ENCODE measurements at places on chromosomes 2 and 18.

- DNase-seq = peak; percentile 38
Measured at GRCh38 chr2:199488772-199489400, 31.1 kb upstream of the SATB2 start.

GRCh38 chr2:11100976-11101375 lies 54.3 kb upstream of the SLC66A3 start:
- DNase-seq = no peak

- no peak for DNase-seq
Measured at GRCh38 chr2:154455166-154455565, 243.3 kb upstream of the KCNJ3 start.

DNA sequence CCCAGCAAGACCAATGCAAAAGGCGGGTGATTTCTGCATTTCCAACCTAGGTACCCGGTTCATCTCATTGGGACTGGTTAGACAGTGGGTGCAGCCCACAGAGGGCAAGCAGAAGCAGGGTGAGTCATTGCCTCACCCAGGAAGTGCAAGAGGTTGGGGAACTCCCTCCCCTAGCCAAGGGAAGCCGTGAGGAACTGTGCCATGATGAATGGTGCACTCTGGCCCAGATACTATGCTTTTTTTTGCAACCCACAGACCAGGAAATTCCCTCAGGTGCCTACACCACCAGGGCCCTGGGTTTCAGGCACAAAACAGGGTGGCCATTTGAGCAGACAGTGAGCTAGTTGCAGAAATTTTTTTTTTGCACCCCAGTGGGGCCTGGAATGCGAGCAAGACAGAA lies 662.6 kb upstream of the ACVR2A start:
- peak; percentile 68 for DNase-seq

DNA sequence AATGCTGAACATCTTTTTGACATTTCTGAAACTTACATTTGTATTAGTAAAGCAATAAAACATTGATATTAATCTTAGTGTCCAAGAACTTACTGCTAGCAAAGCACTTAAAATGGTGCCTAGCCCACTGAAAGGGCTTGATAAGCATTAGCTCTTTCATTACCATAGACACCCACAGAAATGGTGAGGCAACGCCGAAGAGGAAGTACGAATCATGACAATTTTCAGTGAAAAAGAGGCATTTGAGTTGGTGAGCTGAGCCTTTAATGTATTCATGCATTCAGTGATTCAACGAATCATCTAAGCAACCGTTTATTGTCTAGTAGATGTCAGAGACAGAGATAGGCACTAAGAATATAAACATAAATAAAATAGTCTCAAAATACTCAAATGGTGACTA lies 101.1 kb downstream of the PIGN start:
- DNase-seq = no peak

DNA sequence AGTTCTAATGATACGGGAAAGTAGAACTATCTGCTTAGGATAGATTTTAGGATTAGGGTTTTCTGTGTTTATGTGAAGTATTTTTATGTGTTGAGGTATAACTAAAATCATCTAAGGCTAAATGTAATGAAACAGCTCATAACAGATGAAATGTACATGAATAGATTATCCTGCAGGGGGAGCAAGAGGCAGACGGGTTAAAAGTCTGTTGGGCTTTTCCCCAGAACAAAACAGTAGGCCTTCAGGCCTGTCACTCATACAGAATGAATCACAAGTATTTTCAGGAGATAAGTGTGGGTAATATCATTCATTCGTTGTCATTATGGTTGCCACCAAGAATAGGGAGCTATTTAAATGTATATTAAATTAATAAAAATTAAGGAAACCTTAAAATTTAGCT lies 107.9 kb upstream of the IL1R2 start:
- peak; percentile 46 for DNase-seq

DNA sequence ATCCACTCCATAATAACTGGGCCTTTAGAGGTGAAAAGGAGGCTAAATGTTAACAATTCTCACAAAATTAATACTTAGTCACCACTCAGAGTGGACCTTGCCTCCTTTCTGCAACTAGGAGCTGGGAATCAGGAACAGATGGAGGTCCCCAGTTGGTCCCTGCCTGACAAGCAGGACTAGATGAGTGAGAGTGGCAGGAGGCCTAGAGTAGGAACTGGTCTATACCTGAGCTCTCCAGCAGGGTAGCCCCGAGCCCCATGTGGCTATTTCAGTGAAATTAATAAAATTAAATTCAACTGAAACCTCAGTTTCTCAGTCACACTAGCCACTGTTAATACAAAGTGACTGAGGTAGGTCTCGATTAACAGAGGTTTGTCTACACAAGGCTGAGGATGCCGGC lies 150.5 kb downstream of the MYO5B start:
- DNase-seq = no peak

GRCh38 chr2:60495041-60495625 lies 58.3 kb downstream of the BCL11A start:
- no peak for DNase-seq

GRCh38 chr2:169452080-169452479 lies 27.2 kb upstream of the BBS5 start:
- DNase-seq = peak; percentile 6

DNA sequence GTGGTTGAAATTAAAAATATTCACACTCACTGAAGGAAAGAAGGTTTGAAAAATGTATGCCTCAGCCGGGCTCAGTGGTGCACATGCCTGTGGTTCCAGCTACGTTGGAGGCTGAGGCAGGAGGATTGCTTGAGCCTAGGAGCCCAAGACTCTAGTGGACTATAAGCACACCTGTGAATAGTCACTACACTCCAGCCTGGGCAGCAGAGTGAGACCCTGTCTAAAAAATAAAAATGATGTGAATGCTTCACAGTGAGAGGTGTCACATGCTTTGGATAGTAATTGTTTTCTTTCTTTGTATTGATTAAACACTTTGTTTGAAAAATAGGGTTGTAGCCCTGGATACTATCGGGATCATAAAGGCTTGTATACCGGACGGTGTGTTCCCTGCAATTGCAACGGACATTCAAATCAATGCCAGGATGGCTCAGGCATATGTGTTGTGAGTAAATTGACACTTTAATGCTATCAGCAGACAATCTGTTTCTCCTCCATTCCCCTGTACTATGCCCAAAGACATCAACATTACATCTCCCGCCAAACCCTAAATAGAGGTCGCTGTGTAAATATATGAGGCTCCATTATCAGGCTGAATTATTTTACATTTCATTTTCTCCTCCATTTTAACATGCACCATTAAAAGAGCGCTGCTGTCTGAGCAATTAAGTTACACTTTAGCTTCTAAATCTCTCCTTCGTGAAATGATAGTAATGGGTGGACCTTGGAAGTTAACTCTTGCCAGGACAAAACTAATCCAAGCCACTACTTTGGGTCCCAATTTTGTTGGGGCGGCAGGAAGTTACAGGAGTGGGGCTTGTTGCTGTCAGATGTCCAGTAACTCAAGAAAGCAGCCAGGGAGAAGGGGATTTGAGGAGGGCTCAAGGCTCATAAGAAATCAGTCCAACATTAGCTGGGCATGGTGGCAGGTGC lies 138.3 kb upstream of the TTC39C start:
- DNase-seq = no peak

DNA sequence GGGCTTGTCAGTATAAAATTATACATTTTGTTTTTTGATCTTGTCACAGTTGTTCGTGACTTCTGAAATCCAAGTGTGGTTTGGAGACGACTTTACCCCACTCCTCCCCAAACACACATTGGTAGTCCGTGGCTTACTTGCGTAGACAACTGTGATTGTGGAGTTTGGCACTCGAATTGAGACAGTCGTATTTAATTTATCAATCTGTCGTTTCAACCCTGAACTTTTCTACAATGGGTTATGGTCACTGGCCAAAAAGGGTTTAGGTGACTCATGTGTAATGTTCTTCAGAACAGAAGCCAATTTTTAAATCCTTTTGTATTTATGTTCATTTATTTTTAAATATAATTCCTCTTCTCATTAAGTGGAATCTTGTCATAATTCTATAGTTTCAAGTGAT lies 129.9 kb downstream of the SPTBN1 start:
- no peak for DNase-seq

GRCh38 chr2:240972201-240972600 lies 26.2 kb upstream of the SNED1 start:
- no peak for DNase-seq

DNA sequence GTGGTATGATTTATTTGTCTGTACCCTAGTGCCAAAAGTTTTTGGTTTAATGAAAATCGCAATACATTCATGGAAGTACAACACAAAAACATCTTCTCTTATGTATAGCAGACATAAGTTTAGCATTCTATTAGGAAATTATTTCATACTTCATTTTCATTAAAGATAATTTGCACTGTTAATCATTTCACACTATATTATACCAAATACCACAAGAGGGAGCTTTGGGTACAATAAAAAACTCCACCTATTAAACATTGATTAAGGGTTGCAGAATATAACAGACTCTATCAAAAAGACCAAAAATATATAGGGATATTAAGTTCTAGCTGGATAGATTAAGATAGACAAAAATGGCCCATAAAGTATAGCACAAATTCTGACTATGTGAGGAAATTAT lies 79.0 kb downstream of the SLC66A3 start:
- peak; percentile 1 for DNase-seq

DNA sequence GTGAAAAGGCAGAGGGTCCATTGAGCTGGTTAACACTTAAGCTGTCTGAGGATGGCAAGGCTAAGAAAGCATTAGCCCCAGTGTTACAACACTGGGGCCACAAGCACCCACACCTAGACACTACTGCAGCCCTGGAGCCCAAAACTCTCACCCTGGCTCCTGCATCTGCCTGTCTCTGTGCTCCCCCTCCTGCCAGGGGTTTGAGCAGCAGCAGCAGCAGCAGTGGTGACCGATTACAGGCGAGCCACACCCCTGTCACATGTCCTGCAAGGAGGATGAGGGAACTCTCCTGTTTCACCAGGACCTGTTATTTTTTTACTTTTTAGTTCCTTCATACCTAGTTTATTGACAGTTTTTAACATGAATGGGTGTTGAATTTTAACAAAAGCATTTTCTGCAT lies 326.7 kb upstream of the MAP2 start:
- no peak for DNase-seq

GRCh38 chr2:239060676-239061075 lies 212.8 kb downstream of the TWIST2 start:
- DNase-seq = no peak

All from CD4-positive, alpha-beta T cell treated with Interleukin-10 for 1 hour (primary cell).